ENCODE measurements at places on chromosomes 6 and 20. TPM values are rescaled to one million over a fixed set of nuclear protein-coding genes. Genes with fewer than 3 reads are reported as not detected.

- no peaks in the 10 kb centered on the region for H3K36me3 ChIP-seq
- H3K27me3 ChIP-seq = no peaks in the 10 kb centered on the region
- no peak for DNase-seq
- no peak overlapping the region for H3K4me3 ChIP-seq
These were observed 56.2 kb downstream of the GFOD1 start for GRCh38 chr6:13431059-13431656.

DNA sequence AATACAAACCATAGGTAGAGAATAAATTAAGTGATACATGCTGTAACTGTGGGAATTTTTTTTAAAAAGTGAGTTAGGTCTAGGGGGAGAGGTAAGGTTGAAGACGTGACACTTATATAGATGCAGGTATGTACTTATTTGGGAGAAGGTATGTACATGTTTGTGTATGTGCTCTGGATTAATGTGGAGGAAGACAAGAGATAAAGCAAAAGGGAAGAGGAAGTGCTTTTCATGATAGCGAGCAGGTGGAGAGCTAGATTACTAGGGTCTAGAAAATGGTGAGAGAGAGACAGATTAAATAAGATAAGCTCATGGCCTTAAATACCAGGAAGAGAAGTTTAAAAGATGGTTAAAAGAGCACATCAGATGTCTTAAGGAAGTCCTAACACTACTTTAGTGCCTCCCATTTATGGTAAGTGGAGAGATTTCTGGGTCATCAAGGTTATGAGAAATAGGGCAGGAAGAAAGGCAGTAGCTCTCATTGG, 92.5 kb downstream of the MAN1A1 start:
- no peak for DNase-seq
- H3K4me3 ChIP-seq = no peak overlapping the region
- peaks cover 2% of the 10 kb centered on the region for H3K27me3 ChIP-seq
- H3K4me1 ChIP-seq = peaks cover 5% of the 10 kb centered on the region

GRCh38 chr6:131858765-131859415, 51.1 kb downstream of the ENPP1 start:
- no peak overlapping the region for H3K4me3 ChIP-seq
- H3K27me3 ChIP-seq = no peaks in the 10 kb centered on the region
- no peak for DNase-seq
- peak overlapping the region; percentile 68 for H3K27ac ChIP-seq
- peaks cover 8% of the 10 kb centered on the region for H3K36me3 ChIP-seq

DNA sequence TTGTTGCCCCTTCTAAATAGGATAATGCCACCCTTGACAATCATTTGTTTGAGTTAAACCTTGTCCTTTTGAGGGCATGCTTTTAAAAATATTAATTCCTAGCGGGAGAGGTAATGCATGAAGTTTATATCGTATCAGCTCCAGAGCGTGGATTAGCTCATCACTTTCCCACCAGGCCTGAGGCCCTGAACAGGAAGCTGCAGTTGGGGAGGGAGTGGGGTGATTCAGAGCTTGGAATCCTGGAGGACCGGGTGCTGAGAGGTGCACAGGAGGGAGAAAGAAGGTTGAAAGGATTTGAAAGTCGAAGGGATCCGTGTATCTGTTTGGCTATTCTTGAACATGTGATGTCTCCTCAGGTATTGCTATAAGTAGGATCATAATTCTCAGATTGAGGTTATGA, 25.0 kb downstream of the ZDHHC14 start:
- no peak for DNase-seq
- no peak overlapping the region for H3K4me3 ChIP-seq
- no peak overlapping the region for H3K27ac ChIP-seq
- no peaks in the 10 kb centered on the region for H3K27me3 ChIP-seq

GRCh38 chr20:36684747-36685146, 38.8 kb upstream of the SLA2 start:
- H3K27ac ChIP-seq = no peak overlapping the region
- no peaks in the 10 kb centered on the region for H3K27me3 ChIP-seq
- H3K36me3 ChIP-seq = peaks cover 10% of the 10 kb centered on the region

- peaks cover 22% of the 10 kb centered on the region for H3K4me1 ChIP-seq
- no peak overlapping the region for H3K27ac ChIP-seq
- no peak for DNase-seq
These were observed 50.5 kb upstream of the PLCB4 start for GRCh38 chr20:9018346-9018745.

DNA sequence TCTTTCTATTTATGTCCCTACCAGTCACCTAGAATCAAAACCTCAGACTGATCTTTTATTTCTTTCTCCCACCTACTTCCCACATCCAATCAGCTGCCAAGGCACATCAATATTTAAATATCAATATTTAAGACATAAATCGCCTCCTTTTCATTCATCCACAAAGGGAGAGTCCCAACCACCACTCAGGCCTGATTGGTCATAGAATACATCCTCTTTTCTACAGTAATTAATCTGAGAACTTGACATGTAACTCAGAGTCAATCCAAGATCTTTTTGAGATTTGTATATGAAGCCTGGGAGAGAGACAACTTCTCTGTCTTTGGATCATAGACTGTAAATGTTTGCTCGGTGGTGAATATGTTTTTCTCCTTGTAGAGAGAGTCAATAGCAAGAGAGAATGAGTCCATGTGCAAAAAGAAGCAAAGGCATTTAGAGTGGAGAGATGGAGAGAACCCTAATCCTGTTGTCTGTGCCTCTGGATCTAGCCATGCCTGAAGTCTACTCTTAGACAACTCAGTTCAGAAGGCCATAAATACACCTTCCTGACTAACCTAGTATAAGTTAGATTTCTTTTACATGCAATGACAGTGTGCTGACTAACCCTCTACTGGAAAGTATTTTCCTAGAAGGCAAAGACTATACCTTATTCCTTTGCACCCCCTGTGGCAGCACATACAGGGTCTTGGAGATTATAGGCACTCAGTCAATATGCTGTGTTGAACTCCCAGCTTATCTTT, 12.1 kb upstream of the NEDD9 start:
- no peak overlapping the region for H3K27ac ChIP-seq
- H3K4me3 ChIP-seq = no peak overlapping the region
- H3K27me3 ChIP-seq = no peaks in the 10 kb centered on the region
- no peak for DNase-seq
- peaks cover 16% of the 10 kb centered on the region for H3K4me1 ChIP-seq
- no peaks in the 10 kb centered on the region for H3K36me3 ChIP-seq

DNA sequence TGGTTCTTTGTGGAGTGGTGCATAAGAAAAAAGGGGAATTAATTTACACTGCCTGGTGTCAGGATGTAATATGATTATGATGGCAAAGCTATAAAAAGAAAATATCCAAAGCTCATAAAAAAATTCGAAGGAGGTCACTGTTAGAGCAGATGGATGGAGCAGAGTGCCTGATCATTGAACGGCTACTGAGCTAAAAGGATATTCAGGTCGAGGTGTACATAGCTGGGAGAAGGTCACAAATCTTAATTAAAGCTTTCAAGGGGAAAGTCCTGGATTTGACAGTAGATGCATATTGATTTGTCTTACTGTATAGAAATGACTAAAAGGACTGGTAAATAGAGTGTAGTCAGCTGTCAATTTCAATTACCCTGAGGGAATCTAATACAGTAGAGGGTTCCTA, 84.4 kb downstream of the PKIB start:
- no peak overlapping the region for H3K4me3 ChIP-seq
- H3K4me1 ChIP-seq = peaks cover 32% of the 10 kb centered on the region
- H3K36me3 ChIP-seq = peaks cover 8% of the 10 kb centered on the region
- no peaks in the 10 kb centered on the region for H3K27me3 ChIP-seq
- no peak for DNase-seq

DNA sequence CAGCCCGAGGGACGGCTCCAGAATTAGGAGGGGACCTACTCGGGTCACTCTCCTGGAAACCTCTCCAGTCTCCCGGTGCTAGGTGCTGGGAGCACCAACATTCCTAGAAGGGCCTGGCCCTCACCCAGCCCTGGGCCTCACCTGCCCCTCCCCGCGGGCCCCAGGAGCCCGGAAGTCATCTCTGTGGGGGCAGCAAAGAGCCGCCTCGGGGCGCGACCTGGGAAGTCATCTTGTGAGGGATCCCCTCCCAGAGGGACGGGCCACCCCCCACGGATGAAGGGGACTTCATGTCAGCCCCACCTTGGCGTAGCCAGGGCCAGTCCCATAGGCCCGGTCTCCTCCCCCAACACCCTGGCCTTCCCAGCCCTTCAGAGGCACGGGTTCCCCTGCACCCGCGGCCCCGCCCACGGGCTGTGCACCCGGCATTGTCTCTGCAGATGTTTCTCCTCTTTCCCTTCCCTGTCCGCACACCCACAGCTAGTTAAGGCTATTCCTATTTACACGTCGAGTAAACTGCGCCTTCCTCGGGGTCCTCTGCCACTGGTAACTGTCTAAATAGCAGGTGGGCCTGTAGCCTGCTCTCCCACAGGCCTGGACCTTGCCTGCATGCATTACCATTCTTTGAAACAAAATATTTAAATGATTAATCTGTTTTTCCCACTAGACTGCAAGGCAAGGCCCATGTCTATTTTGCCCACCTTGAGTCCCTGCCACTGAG, 896 bp upstream of the RNASET2 start:
- peak overlapping the region; percentile 50 for H3K27ac ChIP-seq
- H3K27me3 ChIP-seq = no peaks in the 10 kb centered on the region
- peaks cover 19% of the 10 kb centered on the region for H3K4me1 ChIP-seq
- DNase-seq = no peak
- no peaks in the 10 kb centered on the region for H3K36me3 ChIP-seq
- H3K4me3 ChIP-seq = peak overlapping the region; percentile 78

- no peaks in the 10 kb centered on the region for H3K4me1 ChIP-seq
- no peak for DNase-seq
- H3K36me3 ChIP-seq = no peaks in the 10 kb centered on the region
- no peak overlapping the region for H3K4me3 ChIP-seq
These were observed 156.8 kb downstream of the DNAH8 start for GRCh38 chr6:38871741-38872568.

GRCh38 chr6:145758113-145758512, 22.8 kb upstream of the EPM2A start:
- peaks cover 14% of the 10 kb centered on the region for H3K4me1 ChIP-seq
- no peak overlapping the region for H3K4me3 ChIP-seq
- no peaks in the 10 kb centered on the region for H3K36me3 ChIP-seq
- no peaks in the 10 kb centered on the region for H3K27me3 ChIP-seq
- no peak for DNase-seq

GRCh38 chr6:120378582-120379220, 955.6 kb downstream of the TBC1D32 start:
- no peaks in the 10 kb centered on the region for H3K27me3 ChIP-seq
- H3K4me3 ChIP-seq = no peak overlapping the region
- no peak for DNase-seq
- H3K27ac ChIP-seq = no peak overlapping the region
- H3K4me1 ChIP-seq = no peaks in the 10 kb centered on the region

Gene NT5E
- 197 TPM for total RNA-seq

Gene TAF4
- total RNA-seq = 17.3 TPM

Gene CHRNA4
- total RNA-seq = not detected

Gene SLC17A5
- 20.4 TPM for total RNA-seq

Gene GSTA3
- not detected for total RNA-seq

All from osteocyte (in vitro differentiated cells).